Osteocyte (in vitro differentiated cells): ENCODE measurements at places on chromosomes 13 and 19. TPM values are rescaled to one million over a fixed set of nuclear protein-coding genes. Genes with fewer than 3 reads are reported as not detected.

Gene CBY2
- not detected in 2 replicates for total RNA-seq

Gene CEBPA
- 0.86 and 1.4 TPM in 2 replicates for total RNA-seq

Gene PPP1R13L
- 48.7 and 53.5 TPM in 2 replicates for total RNA-seq

Gene CYP4F2
- not detected in 2 replicates for total RNA-seq

Gene SMIM17
- 0.32 and 0.57 TPM in 2 replicates for total RNA-seq

Gene C13orf42
- not detected in 2 replicates for total RNA-seq

Gene WDR83
- 11.4 and 12.4 TPM in 2 replicates for total RNA-seq

Gene OPA3
- total RNA-seq, result 16.8 and 18.0 TPM in 2 replicates
